ENCODE measurements at places on chromosomes 6 and 20.

DNA sequence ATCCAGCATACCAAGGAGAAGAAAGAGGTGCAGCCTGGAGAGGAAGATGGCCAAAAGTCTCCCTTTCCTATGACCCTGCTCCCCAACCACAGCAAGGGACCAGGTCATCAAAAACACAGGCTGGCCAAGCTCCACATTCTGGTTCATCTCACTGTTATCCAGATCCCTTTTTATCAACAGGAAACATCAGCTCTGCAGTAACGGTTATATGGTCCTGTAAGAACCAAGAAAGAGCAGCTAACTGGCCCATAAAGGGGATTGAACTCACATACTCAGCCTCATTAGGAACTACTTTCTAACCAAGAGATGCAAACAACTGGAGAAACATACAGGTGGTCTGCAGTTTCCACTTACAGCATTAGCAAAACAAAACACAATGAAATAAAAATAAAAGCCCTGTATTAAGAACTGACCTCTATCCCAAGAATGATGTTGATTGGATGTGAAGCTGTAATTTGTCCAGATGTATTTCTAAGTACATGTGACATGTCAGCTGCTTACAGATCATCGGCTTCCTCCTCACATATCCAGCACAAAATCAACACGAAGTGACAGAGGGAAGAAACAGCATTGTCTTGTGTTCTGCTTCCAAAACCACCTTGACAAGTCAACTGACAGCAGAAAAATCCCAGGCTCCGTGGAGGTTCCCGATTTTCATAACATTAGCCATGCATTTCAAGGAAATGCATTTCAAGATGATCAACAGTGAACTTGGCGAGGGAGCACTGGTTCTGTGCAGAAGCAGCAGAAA is 557.2 kb upstream of the AGPAT4 start:
- DNase-seq = no peak

DNA sequence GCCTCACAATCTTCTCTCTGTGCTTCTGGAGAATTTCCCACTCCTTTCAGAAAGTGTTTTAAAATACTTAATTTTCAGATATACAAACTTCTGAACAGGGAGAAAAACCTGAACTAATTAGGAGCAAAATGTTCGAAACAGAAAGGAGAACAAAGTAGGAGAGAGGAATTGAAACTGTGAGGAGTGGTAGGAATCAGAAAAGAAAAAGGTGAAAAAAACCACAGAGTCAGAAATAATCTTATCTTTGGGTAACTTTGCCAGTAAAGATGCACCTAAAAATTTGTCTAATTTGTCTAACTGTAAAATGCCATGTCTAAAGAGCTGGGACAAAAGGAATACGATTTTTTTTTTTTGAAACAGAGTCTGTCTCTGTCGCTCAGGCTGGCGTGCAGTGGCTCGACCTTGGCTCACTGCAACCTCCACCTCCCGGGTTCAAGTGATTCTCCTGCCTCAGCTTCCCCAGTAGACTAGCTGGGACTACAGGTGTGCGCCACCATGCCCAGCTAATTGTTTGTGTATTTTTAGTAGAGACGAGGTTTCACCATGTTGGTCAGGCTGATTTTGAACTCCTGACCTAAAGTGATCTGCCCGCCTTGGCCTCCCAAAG is 4.7 kb upstream of the RIPOR2 start:
- no peak for DNase-seq

GRCh38 chr6:22208026-22208425 is 88.8 kb downstream of the PRL start:
- no peak for DNase-seq

GRCh38 chr20:2663364-2663886 is 591 bp downstream of the IDH3B start:
- no peak for DNase-seq

DNA sequence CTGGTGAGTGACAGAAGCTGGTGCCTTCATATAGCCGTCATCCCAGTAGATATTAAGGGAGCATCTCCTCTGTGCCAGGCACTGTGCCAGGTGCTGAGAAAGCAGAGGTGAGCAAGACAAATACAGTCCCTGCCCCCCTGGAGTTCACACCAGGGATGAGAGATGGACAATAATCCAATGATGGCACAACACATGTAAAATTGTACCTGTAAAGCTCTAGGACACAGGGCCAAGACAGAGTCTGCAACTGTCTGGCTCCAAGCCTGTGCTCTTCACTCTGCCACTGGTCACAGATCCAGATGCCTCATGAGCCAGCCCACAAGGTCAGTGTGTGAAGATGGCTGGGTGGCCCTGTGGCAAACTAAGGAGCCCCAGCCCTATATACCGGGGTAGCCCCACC is 133.8 kb downstream of the EYA2 start:
- DNase-seq = no peak

Measured in fibroblast of the conjunctiva (primary cell).